Cortex of kidney (tissue), 1 donor: ENCODE measurements at places on chromosomes 6 and 20.

- DNase-seq = no peak
Measured at GRCh38 chr6:159715605-159716004, 11.7 kb upstream of the WTAP start.

DNA sequence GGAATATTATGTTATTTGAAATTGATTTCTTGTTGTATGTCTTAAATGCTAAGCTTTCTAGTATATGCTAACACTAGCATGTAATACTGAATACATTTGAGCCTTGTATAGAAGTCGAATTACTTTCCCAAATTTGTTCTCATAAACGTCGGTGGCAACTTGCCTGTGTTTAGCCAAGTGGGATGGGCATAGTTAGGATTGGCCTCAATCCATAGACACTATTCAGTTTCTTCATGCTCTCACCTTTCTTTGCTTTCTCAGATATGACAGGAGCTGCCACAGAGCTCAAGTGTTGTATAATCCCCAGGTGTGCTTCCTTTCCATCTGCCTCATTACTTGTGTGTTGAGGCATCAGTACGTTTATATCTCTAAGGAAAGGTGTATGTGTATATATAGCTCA is 19.3 kb downstream of the ZNF334 start:
- no peak for DNase-seq

DNA sequence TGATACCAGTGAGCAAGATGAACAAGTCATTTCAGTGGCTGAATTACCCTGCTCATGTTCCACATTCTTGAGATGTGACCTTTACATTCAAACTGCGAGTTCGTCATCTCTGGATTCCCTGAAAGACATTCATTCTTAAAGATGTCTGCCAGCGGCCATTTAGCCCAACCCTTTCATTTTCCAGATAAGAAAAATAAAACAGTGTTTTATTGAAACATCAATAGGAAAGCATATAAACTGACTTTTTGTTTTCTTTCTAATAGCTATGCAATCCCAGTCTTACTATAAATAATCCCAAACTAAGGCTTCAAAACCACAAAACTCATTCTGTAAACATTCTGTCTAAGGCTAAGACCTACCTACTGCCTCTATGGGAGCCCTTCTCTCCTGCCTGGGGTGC is 134.0 kb downstream of the SAMD5 start:
- no peak for DNase-seq

- no peak for DNase-seq
Measured at GRCh38 chr20:31663838-31664695, 26.4 kb downstream of the COX4I2 start.

DNA sequence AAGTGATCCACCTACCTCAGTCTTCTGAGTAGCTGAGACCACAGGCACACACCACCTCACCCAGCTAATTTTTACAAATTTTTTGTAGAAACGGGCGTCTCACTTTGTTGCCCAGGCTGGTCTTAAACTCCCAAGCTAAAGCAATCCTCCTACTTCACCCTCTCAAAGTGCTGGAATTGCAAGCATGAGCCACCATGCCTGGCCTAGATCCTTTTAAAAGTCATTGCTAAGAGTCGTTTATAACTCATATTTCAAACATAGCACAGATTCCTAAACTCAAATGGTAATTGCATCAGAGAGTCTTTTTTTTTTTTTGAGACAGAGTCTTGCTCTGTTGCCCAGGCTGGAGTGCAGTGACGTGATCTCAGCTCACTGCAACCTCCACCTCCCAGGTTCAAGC is 7.7 kb upstream of the SAMHD1 start:
- DNase-seq = no peak

DNA sequence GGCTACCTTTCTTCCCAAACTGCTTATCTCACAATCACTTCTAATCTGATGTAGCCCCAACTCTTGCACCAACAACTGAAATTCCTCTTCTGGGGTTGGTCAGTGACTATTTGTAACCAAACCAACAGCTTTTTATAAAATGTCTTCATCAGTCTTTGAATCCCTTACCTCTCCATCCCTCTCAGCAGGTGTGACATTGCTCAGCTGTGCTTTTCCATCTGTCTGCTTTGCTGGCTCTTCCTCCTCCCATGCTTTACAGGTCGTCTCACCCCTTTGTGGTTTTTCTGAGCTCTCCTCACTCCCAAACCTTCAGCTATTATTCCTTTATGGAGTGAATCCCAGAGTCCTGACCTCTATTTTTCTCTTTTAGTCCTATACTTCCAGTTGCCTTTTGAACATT is 5.9 kb downstream of the MAP7 start:
- no peak for DNase-seq

GRCh38 chr20:25136643-25137559 is 55.0 kb upstream of the VSX1 start:
- no peak for DNase-seq

DNA sequence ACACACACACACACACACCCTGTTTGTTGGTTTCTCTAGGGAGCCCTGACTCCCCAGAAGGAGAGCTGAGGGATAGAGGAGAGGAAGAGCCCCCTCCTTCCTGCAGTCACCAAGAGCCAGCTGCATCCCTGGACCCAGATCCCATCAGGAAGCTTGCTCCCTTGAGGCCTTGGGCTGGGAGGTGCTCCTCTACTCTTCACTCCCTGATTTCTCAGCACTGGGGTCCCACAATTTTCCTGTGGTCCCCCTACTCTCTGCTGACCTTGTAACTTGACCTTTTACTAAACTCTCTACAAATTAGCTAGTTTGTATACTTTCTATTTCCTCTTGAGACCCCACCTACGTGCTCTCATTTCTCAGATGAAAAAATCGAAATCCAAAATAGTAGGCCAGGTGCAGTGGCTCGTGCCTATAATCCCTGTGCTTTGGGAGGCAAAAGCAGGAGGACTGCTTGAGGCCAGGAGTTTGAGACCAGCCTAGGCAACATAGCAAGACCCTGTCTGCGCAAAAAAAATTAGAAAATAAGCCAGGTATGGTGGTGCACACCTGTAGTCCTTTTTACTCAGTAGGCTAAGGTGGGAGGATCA is 5.0 kb upstream of the OCSTAMP start:
- no peak for DNase-seq

DNA sequence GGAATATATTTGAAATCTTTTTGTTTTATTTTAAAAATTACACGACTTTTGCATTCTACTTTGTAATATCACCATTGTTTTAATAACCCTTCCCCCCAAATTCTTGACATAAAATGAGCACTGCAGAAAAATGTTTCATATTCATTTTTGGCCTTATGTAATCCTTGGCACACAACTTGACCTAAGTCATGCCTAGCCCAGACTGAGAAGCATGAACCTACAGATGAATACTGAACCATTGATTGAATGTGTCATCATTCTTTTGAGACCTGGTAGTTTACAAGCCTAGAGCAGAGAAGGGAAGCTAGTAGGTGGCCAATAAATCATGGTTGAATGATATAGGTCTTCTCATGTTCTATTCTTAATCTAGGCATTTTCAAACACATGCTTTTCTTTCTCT is 89.4 kb upstream of the EDN1 start:
- DNase-seq = no peak

DNA sequence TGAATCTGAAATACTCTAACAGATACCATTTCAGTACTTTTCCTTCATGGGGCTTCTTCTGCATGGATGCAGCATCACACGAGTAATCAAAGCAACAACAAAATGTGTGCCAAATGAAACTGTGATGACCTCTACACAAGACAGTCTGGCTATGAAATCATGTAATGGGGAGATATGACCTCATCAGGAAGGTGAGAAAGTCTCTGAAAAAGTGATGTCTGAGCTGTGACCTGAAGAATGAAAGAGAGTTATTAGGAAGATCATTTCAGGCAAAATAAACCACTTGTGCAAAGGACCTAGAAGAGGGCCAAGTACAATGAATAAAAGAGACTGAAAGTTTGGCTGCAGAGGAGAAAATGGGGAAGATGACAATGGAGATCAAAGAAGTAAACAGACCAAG is 182.8 kb downstream of the PTPRK start:
- no peak for DNase-seq

GRCh38 chr6:26243752-26244151 is 121.2 kb upstream of the BTN3A2 start:
- no peak for DNase-seq

DNA sequence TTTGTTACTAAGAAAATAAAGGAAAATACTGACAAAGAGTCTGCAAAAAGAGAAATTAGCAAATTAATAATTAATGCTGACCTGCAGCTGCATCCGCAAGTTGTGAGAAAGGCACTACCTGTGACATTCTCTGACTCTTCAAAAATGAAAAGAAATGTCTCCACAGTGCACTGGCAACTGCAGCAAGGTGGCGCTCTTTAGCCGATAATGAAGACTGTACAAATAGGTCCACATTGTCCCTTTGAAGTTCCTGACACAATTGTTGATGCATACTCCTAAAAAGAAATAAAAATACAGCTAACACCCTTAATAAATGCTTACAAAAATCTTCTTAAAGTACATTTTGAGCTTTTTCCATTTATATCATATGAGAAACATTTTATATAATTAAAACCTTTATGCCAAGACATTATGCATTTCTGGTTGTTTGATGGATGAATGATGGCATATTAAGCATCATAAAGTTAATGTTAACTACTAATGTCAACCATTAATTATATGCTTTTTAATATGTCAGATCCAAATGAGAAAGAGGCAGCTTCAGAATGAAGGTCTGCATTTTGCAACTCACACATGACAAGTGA is 96.5 kb downstream of the MMS22L start:
- DNase-seq = no peak

GRCh38 chr6:147382945-147383554 is 125.4 kb upstream of the SAMD5 start:
- no peak for DNase-seq

- no peak for DNase-seq
Measured at GRCh38 chr20:40669692-40670091, 19.3 kb downstream of the MAFB start.

DNA sequence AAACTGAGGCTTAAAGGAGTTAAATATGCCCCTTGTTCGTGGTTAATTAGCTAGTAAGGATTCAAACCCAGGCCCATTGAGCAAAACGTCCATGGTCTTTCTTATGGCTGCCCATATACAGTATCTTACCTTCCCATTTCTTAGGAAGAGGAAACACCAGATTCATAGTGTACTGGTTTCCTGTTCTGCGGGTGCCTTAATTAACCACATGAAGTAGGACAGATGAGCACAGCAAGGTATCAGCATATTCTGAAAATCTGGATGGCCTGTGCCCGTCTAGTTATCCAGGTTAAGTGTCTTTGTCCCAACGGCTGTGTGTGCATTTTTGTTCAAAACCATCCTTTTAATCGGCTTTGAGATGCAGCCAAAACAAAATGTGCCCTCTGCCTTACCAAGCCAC is 93.4 kb upstream of the TRAF3IP2 start:
- DNase-seq = no peak

GRCh38 chr6:44980841-44981240 is 347.3 kb upstream of the RUNX2 start:
- DNase-seq = no peak

DNA sequence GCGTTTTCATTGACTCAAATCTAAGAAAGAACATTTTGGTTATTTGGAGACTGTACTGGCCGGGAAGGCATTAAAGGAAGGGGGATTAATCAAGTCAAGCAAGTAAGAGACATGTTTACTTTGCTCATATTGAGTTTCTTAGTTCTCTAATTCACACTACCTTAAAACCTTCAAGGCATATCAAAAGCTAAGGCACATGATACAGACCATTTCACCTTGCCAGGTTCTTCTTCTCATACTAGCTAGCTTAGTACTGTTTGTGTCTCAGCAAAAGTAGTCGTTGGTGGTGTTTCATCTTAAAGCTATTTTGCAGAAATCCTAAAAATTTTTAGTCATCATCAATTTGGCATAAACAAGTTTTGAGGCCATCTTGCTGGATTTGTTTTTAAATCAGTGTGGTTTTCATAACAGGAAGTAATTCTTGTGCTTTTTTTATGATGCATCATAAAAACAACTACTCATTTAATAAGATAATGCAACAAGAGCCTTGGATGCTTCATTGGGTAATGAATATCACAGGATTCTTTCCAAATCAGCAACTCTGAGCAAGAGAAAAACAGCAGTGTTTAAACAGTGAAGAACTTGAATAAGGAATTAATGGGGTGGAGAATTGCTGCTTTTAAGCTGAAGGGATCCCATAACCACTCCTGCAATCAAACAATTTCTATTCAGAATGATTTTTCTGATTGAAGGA is 425.3 kb downstream of the EPM2A start:
- DNase-seq = no peak

DNA sequence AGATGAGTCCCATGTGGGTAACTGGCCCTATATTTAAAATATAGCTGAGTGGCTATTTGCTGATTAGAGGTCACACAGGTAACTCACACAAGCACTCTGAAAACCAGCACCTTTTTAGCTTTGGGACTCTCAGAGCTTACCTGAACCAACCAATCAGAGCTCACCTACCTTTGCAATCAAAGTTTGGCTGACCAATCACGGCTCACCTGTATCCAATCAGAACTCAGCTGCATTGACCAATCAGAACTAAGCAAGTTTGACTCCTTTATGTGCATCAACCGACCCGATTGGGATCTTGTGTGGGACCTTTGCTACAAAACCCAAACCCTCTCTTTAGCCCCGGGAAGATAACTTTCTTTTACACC is 106.8 kb upstream of the NXT1 start:
- no peak for DNase-seq

DNA sequence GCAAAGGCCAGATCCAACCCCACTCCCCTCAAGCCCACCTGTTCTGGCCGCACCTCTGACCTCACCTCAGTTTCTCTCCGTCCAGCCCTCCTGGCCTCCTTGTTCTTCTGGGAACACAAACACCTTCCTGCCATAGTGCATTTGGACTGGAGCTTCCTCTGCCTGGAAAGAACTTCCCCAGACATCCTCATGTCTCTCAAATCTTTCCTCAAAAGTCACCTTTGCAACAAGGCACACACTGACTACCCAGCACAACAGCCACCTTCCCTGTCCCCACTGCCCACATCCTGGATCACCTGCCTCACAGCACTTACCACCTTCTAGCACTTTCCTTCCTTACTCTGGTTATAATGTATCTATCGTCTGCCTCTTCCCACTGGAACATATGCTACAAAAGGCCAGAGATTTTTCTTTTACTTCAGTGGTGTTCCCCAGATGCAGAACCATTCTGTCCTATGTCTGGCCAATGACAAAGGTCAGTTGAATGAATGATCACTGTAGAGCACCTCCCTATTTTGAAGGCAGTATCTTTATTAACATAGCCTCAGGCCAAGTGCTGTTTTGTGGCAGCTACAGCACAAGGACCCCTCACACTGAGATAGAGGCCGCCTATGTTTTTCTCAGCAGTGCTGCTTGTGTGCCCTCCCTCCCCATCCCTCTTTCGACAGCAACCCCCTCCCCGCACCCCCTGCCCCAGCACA is 4.1 kb downstream of the HLA-B start:
- DNase-seq = no peak

DNA sequence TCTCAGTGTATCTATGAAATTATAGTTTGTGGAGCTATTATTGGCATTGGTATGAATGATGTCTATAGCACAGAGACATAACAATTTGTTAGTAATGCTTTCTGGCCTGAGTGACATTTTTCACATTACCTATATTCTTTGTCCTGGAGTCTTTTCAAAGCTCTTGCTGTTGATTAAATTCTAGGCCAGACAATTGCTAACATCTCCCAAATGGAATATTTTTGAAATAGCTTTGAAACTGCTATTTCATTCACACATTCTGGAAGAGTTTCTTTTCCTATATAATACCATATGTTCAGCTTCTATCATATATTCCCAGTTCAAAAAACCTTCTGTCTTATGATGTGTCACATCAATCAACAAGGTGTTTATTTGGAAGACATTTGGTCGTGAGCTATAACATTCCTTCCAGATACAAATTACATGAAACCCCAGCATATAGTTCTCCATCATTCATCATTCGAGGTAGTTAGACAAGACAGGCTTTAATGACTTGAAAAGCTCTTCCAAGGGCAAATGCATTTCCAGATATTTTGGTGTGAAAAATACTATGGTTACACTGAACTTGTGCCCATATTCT is 452.8 kb downstream of the KHDRBS2 start:
- DNase-seq = no peak

- no peak for DNase-seq
Measured at GRCh38 chr6:150231525-150231850, 88.6 kb downstream of the PPP1R14C start.
